ENCODE measurements at places on chromosomes 3 and 15. TPM values are rescaled to one million over a fixed set of nuclear protein-coding genes. Genes with fewer than 3 reads are reported as not detected.

CD276 gene
- 76.1 TPM for total RNA-seq

SEMA5B gene
- total RNA-seq: 0.32 TPM

GPR176 gene
- total RNA-seq: 11.6 TPM

PIGX gene
- total RNA-seq: 31.7 TPM

GCNT3 gene
- 123 TPM for total RNA-seq

FLNB gene
- 430 TPM for total RNA-seq

CORO2B gene
- total RNA-seq: 3.0 TPM

STAC gene
- total RNA-seq: 2.2 TPM

ALDH1A2 gene
- total RNA-seq: 1.1 TPM

AGBL1 gene
- total RNA-seq: not detected

GAP43 gene
- 0.15 TPM for total RNA-seq

BFSP2 gene
- total RNA-seq: not detected

PCBP4 gene
- 14.2 TPM for total RNA-seq

MKRN3 gene
- 1.6 TPM for total RNA-seq

FHIT gene
- 0.51 TPM for total RNA-seq

TMEM207 gene
- total RNA-seq: not detected

CAMP gene
- not detected for total RNA-seq

COL6A6 gene
- not detected for total RNA-seq

CCRL2 gene
- not detected for total RNA-seq

SAMMSON gene
- total RNA-seq: not detected

C3orf20 gene
- 0.08 TPM for total RNA-seq

DUOXA2 gene
- not detected for total RNA-seq

SATB1 gene
- total RNA-seq: not detected

BCHE gene
- total RNA-seq: 1.0 TPM
